ENCODE measurements at places on chromosomes 1 and 21. TPM values are rescaled to one million over a fixed set of nuclear protein-coding genes. Genes with fewer than 3 reads are reported as not detected.
A peak's percentile ranks its signal among the peaks of the same experiment; 100 is the strongest.

GRCh38 chr1:210697185-210697584 is 368.5 kb downstream of the HHAT start:
- H3K36me3 ChIP-seq, result no peaks in the 10 kb centered on the region
- H3K4me3 ChIP-seq, result no peak overlapping the region

The IRF2BP2 gene
- 60.3 TPM for polyA plus RNA-seq

DNA sequence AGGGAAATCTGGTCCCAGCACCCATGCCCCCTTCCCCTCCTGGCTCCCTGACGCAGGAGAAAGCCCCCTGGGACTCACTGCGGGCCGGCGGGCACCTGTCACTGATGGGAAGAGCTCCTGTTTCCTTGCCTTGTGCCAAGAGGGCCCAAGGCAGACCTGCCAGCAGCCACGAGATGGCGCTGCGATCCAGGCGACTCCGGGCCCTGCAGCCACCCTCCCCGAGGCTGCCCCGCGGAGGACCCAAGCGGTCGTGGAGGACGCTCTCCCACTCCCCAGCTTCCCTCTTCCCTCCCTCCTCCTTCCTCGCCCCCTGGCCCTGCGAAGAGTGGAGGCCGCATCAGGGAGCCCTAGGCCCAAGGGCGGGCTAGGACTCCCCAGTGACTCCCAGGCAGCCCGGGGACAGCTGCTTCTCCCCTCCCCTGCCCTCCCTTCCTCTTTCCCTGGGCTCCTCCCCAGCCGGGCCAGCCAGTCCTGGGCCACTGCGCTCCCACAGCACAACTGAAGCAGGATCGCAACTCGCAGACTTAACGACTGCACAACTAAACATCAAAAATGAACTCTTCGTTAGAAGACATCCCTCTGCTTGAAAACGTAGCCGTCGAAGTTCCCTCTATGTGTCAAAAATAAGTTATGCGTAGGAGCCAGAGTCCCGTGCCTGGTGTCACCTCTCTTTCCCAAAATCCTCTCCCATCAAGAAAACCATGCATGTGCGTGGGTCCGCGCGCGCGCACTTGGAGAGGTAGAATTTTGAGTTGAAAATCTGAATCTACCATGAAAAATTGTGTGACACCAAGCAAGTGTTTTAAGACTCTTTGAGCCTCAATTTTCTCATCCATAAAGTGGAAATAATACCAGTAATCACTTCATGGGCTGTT is 34.2 kb downstream of the BATF3 start:
- no peaks in the 10 kb centered on the region for H3K36me3 ChIP-seq
- peak; percentile 50 for DNase-seq
- H3K27me3 ChIP-seq, result peaks cover 2% of the 10 kb centered on the region
- H3K27ac ChIP-seq, result no peak overlapping the region
- H3K4me1 ChIP-seq, result peaks cover 15% of the 10 kb centered on the region
- peak overlapping the region; percentile 34 for H3K4me3 ChIP-seq

- no peak for DNase-seq
- no peaks in the 10 kb centered on the region for H3K36me3 ChIP-seq
- no peaks in the 10 kb centered on the region for H3K4me1 ChIP-seq
- H3K27ac ChIP-seq, result no peak overlapping the region
- no peaks in the 10 kb centered on the region for H3K27me3 ChIP-seq
These were observed 26.9 kb downstream of the EDARADD start for GRCh38 chr1:236421022-236421421.

The CYP2J2 gene
- polyA plus RNA-seq, result 2.8 TPM

The KCNQ4 gene
- 1.1 TPM for polyA plus RNA-seq

- peaks cover 4% of the 10 kb centered on the region for H3K4me1 ChIP-seq
- no peak for DNase-seq
- no peaks in the 10 kb centered on the region for H3K36me3 ChIP-seq
These were observed 343.9 kb upstream of the AJAP1 start for GRCh38 chr1:4310396-4310923.

DNA sequence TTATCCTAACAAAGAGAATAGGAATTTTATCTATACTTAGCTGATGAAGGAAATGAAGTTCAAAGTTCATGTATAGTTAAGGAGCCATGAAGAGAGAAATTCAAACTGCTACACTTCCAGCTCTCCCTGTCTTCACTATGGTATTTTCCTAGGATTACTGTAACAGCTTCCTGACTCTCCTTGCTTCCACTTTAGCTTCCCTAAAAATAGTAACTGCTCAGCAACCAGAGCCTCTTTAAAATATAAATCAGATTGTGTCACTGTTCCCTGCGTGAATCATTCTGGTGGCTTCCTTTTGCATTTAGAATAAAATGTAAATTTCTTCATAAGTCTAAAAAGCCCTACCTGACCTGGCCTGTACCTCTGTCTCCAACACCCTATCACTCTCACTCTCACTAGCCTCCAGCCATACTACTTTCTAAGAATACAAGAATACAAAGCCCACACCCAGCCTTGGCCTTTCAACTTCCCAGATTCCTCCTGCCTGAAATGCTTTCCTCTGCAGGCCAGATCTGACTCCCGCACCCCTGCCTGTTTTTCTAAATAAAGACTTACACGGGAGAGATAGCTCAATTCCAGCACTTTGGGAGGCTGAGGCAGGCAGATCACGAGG is 30.5 kb downstream of the OR10J1 start:
- no peak overlapping the region for H3K27ac ChIP-seq
- no peaks in the 10 kb centered on the region for H3K27me3 ChIP-seq
- no peaks in the 10 kb centered on the region for H3K36me3 ChIP-seq
- no peak for DNase-seq
- H3K4me3 ChIP-seq, result no peak overlapping the region

The C1QB gene
- 159 TPM for polyA plus RNA-seq

- H3K27me3 ChIP-seq, result no peaks in the 10 kb centered on the region
- peaks cover 80% of the 10 kb centered on the region for H3K4me1 ChIP-seq
- H3K36me3 ChIP-seq, result peaks cover 37% of the 10 kb centered on the region
- no peak for DNase-seq
These were observed 2.0 kb downstream of the RCSD1 start for GRCh38 chr1:167631936-167632614.

The ZNF687 gene
- 11.1 TPM for polyA plus RNA-seq

GRCh38 chr1:19877821-19878636 is 4.2 kb upstream of the OTUD3 start:
- H3K27ac ChIP-seq, result no peak overlapping the region
- no peak for DNase-seq
- H3K36me3 ChIP-seq, result no peaks in the 10 kb centered on the region
- H3K4me1 ChIP-seq, result peaks cover 6% of the 10 kb centered on the region
- no peaks in the 10 kb centered on the region for H3K27me3 ChIP-seq

- no peaks in the 10 kb centered on the region for H3K27me3 ChIP-seq
- DNase-seq, result no peak
- peak overlapping the region; percentile 40 for H3K4me3 ChIP-seq
- peak overlapping the region; percentile 89 for H3K27ac ChIP-seq
- peaks cover 21% of the 10 kb centered on the region for H3K4me1 ChIP-seq
These were observed 12.9 kb downstream of the NRIP1 start for GRCh38 chr21:15051644-15052458.

The RIMKLA gene
- polyA plus RNA-seq, result 0.14 TPM

The OR10J1 gene
- polyA plus RNA-seq, result 0.05 TPM

GRCh38 chr1:194252199-194252598 is 1065.8 kb upstream of the B3GALT2 start:
- no peak for DNase-seq
- H3K27ac ChIP-seq, result no peak overlapping the region
- no peaks in the 10 kb centered on the region for H3K27me3 ChIP-seq
- no peak overlapping the region for H3K4me3 ChIP-seq

GRCh38 chr1:19220080-19220846 is 10.2 kb upstream of the UBR4 start:
- DNase-seq, result no peak
- no peaks in the 10 kb centered on the region for H3K4me1 ChIP-seq
- H3K36me3 ChIP-seq, result peaks cover 64% of the 10 kb centered on the region

The CDC20 gene
- 14.1 TPM for polyA plus RNA-seq

GRCh38 chr1:1964811-1965210 is 38.8 kb downstream of the CFAP74 start:
- H3K36me3 ChIP-seq, result no peaks in the 10 kb centered on the region
- H3K27ac ChIP-seq, result no peak overlapping the region
- H3K4me1 ChIP-seq, result no peaks in the 10 kb centered on the region
- no peak overlapping the region for H3K4me3 ChIP-seq
- DNase-seq, result no peak

DNA sequence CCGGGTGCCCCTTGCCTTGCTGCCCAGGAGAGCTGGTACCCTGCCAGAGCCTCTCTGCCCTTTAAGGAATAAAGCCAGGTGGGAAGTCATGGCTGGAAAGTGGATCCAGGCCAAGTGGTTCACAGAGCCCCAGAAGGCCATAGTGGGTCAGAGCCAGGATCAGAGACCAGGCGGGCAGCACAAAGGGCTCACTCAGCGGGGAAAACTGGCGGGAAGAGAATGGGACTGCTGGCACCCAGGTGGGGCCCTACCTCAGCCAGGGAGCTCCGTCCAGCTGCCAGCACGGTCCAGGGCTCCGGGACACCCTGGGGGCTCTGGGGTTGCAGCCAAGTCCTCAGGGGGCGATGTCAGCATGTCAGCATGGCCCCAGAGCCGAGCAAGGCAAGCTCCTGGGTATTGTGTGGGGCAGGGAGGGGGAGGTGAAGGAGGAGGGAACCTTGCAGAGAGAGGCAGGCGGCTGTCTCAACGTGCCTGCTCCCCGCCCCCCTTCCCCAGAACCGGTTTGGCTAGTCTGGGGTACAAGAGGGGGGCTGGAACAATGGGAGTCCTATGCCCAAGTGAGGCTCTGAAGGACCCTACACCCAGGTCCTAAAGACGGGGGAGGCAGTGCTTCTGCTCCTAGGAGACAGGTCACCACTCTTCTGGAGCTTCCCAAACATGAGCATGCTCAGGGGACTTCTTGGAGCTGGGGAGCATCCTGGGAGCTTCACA is at the start of gene ARHGEF19:
Gene ARHGEF19, minus strand, starts transcription at position 402 of the 711 bp plus-strand sequence. CDS start 3,598 bp downstream, outside the sequence.
- H3K27ac ChIP-seq, result no peak within 1 kb of the TSS
- peaks cover 56% of the 10 kb centered on the region for H3K27me3 ChIP-seq
- no peak for DNase-seq

The LYPD8 gene
- 0.34 TPM for polyA plus RNA-seq

DNA sequence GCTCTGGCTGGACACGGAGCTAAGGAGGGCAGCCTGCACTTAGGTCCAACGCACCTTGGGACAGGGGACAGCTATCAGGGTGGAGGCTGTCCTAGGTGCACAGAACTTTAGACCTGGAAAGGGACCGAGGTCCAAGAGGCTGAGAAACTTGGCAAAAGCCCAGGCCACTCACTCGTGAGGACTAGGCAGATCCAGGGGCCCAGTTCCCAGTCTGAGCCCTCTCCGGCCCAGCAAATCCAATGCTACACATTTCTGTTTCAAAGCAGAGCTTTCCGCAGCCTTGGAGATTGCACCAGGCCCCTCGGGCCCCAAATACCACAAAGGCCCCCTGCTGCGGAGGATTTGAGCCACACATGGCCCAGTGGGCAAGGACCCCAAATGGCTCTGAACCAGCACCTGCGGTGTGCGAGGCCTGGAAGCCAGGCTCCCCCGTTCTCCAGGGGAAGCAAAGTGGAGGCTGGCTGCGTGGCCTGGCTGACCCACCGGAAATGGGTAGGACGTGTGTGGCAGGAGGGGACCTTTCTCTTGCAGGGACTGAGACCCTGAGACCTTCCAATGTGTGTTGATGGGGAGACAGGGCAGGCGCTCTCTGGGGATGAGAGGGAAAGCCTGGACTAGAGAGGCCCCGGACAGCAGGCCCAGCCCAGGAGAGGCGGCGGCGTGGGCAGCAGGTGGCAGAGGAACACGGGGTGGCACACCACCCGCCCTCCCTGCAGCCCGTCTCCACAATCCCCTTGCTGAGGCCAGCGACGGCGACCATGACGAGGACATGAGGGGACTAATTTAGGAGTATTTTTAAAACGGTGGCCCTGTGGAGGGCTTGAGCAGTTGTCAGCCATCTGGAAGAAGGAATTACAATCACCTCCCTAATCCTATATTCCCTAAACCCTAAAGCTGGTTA is 118.7 kb downstream of the CASZ1 start:
- peaks cover 2% of the 10 kb centered on the region for H3K4me1 ChIP-seq
- no peak overlapping the region for H3K27ac ChIP-seq
- peaks cover 4% of the 10 kb centered on the region for H3K27me3 ChIP-seq
- DNase-seq, result no peak
- no peak overlapping the region for H3K4me3 ChIP-seq

The TTLL7 gene
- 1.9 TPM for polyA plus RNA-seq

The LPAR3 gene
- polyA plus RNA-seq, result 2.2 TPM

- no peak overlapping the region for H3K4me3 ChIP-seq
- H3K4me1 ChIP-seq, result no peaks in the 10 kb centered on the region
- no peak overlapping the region for H3K27ac ChIP-seq
- no peak for DNase-seq
These were observed 109.7 kb upstream of the ZBTB40 start for GRCh38 chr1:22341791-22342605.

GRCh38 chr1:96598416-96599168 is 123.0 kb upstream of the PTBP2 start:
- H3K4me1 ChIP-seq, result no peaks in the 10 kb centered on the region
- H3K27me3 ChIP-seq, result no peaks in the 10 kb centered on the region
- no peak overlapping the region for H3K27ac ChIP-seq
- DNase-seq, result no peak

The BMP8B gene
- 0.16 TPM for polyA plus RNA-seq

- H3K4me1 ChIP-seq, result no peaks in the 10 kb centered on the region
- no peaks in the 10 kb centered on the region for H3K27me3 ChIP-seq
- H3K4me3 ChIP-seq, result no peak overlapping the region
- DNase-seq, result no peak
- H3K27ac ChIP-seq, result no peak overlapping the region
- H3K36me3 ChIP-seq, result peaks cover 3% of the 10 kb centered on the region
These were observed 13.8 kb downstream of the ALG14 start for GRCh38 chr1:95058974-95059373.

DNA sequence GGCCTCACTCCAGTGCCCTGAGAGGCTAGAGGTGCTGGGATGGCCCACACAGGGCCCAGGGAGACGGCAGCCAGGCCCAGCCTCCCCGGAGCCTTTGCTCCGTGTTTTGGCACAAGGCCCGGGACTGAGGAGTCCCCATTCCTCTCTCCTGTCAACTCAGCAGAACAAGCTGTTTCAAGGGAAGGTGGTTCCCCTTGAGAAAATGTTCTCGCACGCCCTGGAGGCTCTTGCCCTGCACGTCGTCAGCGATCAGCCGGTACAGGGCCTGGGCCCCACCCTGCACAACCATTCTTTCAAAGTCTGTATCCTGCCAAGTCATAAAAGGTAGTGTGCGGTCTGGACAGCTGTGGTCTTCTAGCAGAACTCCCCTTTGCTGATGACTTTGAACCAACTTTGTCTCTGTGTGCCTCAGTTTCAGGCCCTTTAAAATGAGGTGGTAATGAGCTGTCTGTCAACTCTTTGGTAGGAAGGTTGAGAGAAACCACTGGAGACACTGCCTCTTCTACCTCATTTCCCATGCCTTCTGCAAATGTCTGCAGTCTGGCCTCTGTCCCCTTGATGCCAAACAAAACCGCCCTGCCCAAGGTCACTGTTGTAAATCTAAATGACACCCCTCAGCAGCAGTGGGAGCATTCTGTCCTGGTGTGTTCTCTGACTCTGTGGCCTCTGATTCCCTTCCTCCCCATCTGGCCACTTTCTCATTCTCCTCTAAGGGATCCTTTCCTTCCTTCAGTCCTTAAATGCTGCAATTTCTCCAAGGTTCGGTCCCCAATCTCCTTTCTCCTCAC is 138.6 kb upstream of the JUN start:
- no peak overlapping the region for H3K27ac ChIP-seq
- peak; percentile 59 for DNase-seq
- H3K27me3 ChIP-seq, result no peaks in the 10 kb centered on the region
- H3K4me1 ChIP-seq, result peaks cover 13% of the 10 kb centered on the region
- no peaks in the 10 kb centered on the region for H3K36me3 ChIP-seq

The MCOLN3 gene
- polyA plus RNA-seq, result 13.4 TPM

The C21orf91 gene
- 10.0 TPM for polyA plus RNA-seq

The NTMT2 gene
- polyA plus RNA-seq, result not detected

The MAP7D1 gene
- polyA plus RNA-seq, result 68.6 TPM

- no peak overlapping the region for H3K4me3 ChIP-seq
- H3K36me3 ChIP-seq, result no peaks in the 10 kb centered on the region
- no peaks in the 10 kb centered on the region for H3K4me1 ChIP-seq
- peaks cover 38% of the 10 kb centered on the region for H3K27me3 ChIP-seq
These were observed 72.8 kb upstream of the PAX7 start for GRCh38 chr1:18557621-18558465.
